ENCODE measurements at places on chromosomes 7 and 10.

GRCh38 chr7:140404565-140405065 lies 757 bp downstream of the RAB19 start:
- DNase-seq: no peak

DNA sequence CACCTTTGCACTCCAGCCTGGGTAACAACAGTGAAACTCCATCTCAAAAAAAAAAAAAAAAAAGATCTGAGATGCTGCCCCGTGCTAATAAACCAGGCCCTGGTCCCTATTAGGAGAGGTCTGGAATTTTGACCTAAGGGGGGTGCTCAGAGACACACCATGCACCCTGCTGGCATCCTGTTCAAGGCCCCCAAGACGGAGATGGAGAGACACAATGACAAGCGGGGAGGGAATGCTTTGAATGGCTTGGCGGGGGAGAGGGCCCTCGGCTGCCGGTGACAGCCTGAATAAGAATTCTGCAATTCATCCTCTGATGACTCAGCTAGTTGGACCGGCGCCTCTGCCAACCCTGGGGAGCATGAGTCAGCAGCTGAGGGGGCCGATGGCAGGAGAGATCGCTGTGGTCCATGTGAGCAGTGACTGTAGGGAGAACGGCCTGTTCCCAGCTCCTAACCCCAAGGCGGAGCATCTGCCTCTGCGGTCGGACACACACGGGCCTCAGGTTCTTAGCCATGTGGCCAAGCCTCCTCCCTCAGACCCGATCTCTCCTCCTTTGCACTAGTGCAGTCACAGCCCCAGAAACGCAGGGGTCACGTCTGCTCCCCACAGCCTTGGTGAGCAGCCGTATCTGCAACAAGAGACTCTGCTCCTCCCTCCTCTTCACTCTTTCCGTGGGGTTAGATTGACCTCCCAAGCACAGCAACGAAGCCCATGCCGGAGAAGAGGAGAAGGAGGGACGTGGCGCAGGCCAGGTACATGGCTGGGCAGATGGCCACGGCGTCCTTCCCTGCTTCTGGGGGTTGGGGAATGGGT lies 14.9 kb downstream of the TRIM56 start:
- DNase-seq: no peak

DNA sequence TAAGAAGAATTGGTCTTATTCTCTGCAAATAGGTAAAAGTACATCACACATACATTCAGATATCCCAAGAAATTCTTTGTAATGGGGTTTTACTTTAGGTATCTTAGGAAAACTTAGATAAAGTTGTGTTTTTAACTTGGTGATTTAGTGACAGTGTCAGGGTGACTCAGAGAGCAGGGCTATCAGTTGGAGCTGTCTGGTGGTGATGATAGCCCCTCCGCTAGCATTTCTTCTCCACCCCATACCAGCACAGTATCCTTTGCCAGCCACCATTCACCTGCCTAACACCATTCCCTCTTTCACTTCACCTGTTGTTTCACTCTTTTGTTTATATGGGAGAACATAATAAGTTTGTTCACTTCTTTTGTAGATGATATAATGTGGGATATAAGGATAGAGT lies 30.4 kb downstream of the VPS50 start:
- no peak for DNase-seq

DNA sequence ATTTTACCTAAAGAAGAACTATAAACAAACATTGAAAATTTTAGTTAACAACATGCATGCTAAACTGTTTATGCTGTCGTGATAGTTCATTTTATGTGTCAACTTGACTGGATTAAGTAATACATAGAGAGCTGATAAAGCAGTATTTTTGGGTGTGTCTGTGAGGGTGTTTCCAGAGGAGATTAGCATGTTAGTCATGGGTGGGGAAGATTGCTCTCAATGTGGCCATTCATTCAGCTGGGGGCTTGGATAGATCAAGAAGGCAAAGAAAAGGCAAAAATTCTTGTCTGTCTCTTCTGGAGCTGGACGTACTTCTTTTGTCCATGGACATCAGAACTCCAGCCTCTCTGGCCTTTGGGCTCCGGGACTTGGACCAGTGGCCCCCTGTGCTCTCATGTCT lies 172.9 kb upstream of the SEMA3E start:
- DNase-seq: no peak

- no peak for DNase-seq
Measured at GRCh38 chr7:94656658-94656924, 658 bp upstream of the SGCE start.

GRCh38 chr7:111029574-111030251 lies 61.2 kb upstream of the LRRN3 start:
- DNase-seq: no peak

DNA sequence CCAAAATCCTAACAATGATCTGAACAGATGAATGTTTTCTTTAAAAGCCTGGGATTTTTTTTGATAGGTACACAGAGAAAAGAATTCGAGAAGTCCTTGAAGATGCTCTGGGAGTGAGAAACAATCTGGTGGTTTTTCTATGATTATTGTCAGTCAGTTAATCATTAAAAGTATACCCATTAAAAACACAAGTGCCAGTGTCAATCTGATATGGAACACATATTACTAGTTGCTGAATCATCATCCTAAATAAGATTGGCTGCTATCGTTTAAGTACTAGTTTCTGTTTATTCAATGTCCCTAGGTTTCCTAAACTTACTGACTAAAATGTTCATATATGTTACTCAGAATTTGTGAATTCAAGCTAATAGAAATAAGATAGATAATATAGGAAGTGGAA lies 16.1 kb downstream of the COL28A1 start:
- no peak for DNase-seq

GRCh38 chr10:25888627-25889026 lies 45.4 kb upstream of the MYO3A start:
- no peak for DNase-seq

DNA sequence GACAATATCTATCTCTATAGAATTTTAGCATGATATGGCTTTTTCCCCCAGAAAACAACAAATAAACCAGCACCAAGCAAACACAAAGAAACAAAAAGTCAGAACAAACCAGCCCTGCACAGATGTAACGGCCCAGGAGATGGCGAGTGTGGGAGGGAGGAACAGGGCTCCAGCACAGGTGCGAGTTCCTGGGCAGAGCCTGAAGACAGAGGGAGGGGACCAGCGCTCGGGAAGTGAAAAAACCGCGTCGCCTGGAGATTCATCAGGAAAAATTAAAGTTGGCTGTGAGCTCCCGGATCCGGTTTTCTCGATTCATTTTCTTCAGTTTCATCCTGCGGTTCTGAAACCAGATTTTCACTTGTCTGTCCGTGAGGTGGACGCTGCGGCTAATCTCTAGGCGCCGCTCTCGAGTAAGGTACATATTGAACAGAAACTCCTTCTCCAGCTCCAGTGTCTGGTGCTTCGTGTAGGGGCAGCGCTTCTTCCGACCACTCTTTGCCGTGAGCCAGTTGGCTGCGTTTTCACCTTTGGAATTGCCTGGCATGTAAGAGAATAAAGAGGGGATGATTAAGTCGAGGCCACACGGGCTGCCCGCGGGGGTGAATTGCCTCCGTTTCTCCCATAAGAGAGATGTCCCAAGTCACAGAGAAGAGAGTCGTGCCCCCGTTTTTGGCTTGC lies 2.3 kb downstream of the HOXA10 start:
- DNase-seq: no peak

- no peak for DNase-seq
Measured at GRCh38 chr10:48758411-48758810, 73.7 kb downstream of the WDFY4 start.

- DNase-seq: no peak
Measured at GRCh38 chr7:66419210-66419609, 209.5 kb upstream of the KCTD7 start.

- DNase-seq: peak; percentile 94
Measured at GRCh38 chr7:7736671-7737070, 18.3 kb upstream of the RPA3 start.

GRCh38 chr10:89580243-89580642 lies 44.8 kb upstream of the SLC16A12 start:
- DNase-seq: no peak

GRCh38 chr7:132576721-132577085 lies 433 bp upstream of the PLXNA4 start:
- DNase-seq: no peak

GRCh38 chr7:4531236-4531635 lies 150.9 kb upstream of the FOXK1 start:
- no peak for DNase-seq

GRCh38 chr10:114033566-114033965 lies 10.1 kb upstream of the ADRB1 start:
- no peak for DNase-seq

- no peak for DNase-seq
Measured at GRCh38 chr10:131630772-131631258, 270.0 kb upstream of the PPP2R2D start.

DNA sequence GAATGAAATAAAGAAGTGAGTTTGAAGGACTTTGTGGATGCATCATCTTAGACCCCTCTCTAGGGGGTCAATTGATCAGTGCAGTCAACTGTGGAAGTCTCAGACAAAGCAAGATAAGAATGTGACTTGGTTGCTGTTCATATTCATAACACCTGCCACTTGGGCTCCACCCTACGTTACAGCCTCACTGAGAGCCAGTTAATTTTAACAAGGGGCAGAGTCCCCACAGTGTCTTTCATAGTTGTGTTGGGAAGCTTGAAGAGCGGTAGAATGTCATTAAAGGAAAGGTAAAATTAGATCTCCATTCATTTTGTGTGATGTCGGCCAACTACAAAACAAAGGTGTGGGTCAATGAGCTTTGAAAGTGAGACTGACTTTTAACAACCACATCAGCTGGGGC lies 442.1 kb upstream of the C7orf33 start:
- DNase-seq: no peak

GRCh38 chr10:111392159-111392558 lies 315.3 kb downstream of the ADRA2A start:
- DNase-seq: no peak

- DNase-seq: no peak
Measured at GRCh38 chr7:134645935-134646334, 718 bp upstream of the BPGM start.

GRCh38 chr7:123836656-123837055 lies 8.3 kb upstream of the HYAL4 start:
- DNase-seq: no peak

DNA sequence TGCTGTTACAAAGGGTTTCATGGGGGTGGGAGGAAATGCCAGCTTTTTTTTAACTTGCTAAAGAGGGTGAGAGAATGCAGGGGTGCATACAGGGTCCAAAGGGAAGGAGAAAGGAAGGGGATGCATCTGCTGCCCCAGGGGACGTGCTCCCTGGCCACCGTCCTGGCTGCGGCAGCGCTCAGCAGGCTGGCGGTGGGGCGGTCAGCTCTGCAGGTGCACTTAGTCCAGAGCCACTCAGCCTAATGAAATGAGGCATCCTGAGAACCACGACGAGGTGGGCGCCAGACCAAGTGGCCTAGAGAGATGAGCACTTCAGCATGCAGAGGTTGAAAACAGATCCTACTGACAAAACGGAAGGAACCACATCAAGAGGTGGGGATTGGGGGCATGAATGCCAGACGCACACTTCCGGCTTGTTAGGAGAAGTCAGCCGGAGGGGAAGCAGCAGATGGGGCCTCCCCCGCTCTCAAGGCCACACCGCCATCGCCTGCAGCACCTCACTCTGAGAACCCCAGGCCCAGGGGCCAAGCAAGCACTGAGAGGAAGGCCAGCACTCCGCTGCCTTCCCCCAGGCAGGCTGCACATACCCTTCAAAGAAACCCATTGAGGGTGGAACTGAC lies 94.5 kb downstream of the MAD1L1 start:
- DNase-seq: no peak

GRCh38 chr7:55365675-55366460 lies 731 bp downstream of the LANCL2 start:
- peak; percentile 82 for DNase-seq

DNA sequence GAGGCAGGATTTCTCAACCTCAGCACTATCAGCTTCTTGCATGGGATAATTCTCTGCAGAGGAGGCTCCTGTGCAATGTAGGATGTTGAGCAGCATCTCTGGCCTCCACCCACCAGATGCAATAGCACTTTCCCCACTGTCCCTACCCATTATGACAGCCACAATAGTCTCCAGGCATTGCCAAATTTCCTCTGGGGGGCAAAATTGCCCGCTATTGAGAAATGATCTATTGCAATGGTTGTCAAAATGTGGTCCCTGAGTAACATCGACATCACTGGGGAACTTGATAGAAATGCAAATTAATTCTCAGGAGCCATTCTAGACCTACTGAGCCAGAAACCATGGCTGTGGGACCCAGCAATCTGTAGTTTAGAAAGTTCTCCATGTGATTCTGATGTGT lies 7.0 kb downstream of the KCNK18 start:
- no peak for DNase-seq

GRCh38 chr10:74384615-74385183 lies 233.7 kb downstream of the ADK start:
- no peak for DNase-seq

GRCh38 chr10:129740532-129741279 lies 223.4 kb downstream of the EBF3 start:
- no peak for DNase-seq

DNA sequence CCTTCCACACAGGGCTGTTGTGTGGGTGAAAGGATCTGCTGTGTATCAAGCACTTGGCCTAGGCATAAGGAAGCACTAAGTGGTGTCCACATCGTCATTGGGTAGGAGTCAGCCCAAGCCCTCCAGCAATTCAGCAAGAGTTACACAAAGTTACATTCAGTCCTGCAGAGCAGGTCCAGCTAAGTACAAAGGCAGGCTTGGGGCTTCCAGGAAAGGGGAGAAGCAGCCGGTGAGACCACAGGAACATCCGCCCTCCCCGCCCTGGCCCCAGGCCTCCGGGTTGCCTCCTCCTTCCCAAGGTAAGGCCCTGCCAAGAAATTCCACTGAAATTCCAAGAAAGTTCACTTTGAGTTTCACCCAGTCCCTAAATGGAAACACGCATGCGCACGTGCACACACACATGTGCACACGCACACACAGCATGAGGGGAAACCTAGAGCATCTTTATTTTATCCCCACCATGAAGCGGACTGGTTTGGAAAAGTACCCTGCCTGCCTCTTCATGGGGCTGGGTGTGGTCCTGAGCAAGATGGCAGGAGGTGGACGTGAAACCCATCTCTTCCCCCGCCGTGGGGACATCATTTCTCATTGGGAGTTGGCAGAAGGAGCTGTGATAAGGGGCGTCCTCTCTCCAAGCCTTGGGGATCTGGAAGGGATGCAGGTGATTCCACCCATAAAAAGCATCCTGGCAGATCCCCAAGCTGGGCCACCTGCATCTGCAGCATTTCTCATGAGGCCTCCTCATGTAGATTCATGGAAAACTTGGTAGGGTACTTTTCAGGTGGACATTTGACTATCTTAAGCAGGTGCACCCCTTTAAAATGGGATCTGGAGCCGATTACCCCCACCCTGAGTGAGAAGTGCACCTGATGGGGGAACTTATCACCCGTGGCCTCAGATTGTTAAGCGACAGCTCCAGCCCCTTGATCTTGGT lies 69.1 kb upstream of the NANOS1 start:
- no peak for DNase-seq

- DNase-seq: no peak
Measured at GRCh38 chr10:132627666-132628531, 90.3 kb downstream of the INPP5A start.
